CD14-positive monocyte (primary cell): ENCODE measurements at places on chromosomes 7 and 10. TPM values are rescaled to one million over a fixed set of nuclear protein-coding genes. Genes with fewer than 3 reads are reported as not detected.
A peak's percentile ranks its signal among the peaks of the same experiment; 100 is the strongest.

DNA sequence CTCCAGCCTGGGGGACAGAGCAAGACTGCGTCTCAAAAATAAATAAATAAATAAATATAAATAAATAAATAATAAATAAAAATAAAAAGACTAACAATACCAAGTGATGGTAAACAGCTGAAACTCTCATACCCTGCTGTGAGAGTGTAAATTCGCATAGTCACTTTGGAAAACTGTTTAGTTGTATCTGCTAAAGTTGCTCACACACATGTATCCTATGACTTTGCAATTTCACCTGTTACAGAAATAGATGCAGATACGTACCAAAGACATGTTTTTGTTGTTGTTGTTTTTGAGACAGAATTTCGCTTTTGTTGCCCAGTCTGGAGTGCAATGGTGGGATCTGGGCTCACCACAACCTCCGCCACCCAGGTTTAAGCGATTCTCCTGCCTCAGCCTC, 135.7 kb downstream of the IDE start:
- DNase-seq, result no peak
- H3K4me1 ChIP-seq, result no peaks in the 10 kb centered on the region
- no peaks in the 10 kb centered on the region for H3K27me3 ChIP-seq
- H3K27ac ChIP-seq, result no peak overlapping the region
- H3K4me3 ChIP-seq, result no peak overlapping the region
- no peaks in the 10 kb centered on the region for H3K36me3 ChIP-seq

DNA sequence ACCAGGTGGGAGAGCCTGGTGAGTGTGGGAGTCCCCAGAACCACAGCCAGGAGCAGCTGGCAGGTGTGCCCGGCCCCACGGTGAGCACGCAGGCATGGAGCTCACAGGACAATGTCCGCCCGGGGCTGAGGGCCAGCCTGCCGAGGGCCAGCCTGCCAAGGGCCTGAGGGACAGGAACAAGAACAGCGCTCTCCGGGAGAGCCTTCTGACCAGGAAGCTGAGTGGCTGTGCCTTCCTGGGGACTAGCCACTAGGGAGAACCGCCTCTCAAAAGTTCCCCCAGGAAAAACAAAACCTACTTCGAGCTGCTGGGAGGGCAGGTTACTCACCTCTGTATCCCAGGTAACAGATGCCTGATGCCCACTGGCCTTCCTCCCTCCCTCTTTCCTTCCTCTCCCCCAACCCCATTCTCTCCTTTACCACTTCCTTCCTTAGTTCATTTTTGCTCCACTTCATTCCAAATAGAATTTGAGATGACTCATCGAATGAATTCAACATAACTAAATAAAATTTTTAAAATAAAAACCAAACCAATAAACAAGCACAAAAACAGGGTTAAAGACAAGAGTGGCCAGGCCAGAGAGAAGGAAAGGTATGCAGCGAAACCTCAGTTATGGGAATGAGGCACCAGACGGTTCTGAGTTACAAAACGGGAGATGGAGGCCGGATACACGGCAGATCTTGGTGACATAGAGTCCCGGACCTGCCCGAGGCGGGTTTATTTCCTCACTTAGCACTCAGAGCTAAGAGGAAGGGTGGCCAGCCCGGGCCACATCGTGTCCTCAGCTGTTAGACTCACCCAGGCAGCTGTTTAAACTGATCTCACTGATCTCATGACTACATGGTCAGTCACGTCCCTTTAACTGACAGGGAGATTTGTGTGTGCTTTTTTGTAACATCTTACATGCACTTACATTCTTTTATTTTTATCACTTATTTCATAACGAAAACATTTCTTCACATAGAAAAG, 128.5 kb downstream of the TNS3 start:
- H3K27me3 ChIP-seq, result no peaks in the 10 kb centered on the region
- H3K4me1 ChIP-seq, result peaks cover 17% of the 10 kb centered on the region
- peak; percentile 73 for DNase-seq

GRCh38 chr10:96890172-96890513, 58.0 kb downstream of the LCOR start:
- DNase-seq, result peak; percentile 41
- no peak overlapping the region for H3K4me3 ChIP-seq
- peak overlapping the region; percentile 65 for H3K27ac ChIP-seq
- H3K27me3 ChIP-seq, result no peaks in the 10 kb centered on the region

The SYCE1 gene
- not detected for polyA plus RNA-seq

GRCh38 chr10:124004663-124005004, 88.8 kb downstream of the CHST15 start:
- peaks cover 74% of the 10 kb centered on the region for H3K36me3 ChIP-seq
- H3K4me1 ChIP-seq, result peaks cover 21% of the 10 kb centered on the region

DNA sequence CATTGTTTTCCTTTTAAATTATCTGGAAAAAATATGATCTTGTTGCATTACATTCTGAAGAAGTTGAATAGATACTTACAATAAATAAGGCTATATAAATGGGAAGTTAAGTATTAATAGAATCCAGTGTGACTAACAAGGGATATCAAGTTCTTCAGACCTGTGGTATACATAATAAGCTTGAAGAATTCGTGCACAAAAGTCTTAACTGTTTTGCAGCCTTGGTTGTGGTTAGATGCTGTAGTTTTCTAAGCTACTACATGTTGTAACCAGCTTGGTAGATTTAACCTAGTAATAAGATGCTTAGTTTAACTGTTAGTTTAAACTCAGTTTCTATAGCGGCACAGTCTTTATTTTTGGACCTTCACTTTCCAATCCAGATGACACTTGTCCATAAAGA, 106.2 kb upstream of the GLCCI1 start:
- no peaks in the 10 kb centered on the region for H3K27me3 ChIP-seq
- H3K4me3 ChIP-seq, result no peak overlapping the region
- no peak for DNase-seq
- no peak overlapping the region for H3K27ac ChIP-seq
- H3K36me3 ChIP-seq, result no peaks in the 10 kb centered on the region

GRCh38 chr10:112448888-112449287, 1.9 kb downstream of the VTI1A start:
- no peak overlapping the region for H3K4me3 ChIP-seq
- H3K27ac ChIP-seq, result no peak overlapping the region
- H3K36me3 ChIP-seq, result peaks cover 10% of the 10 kb centered on the region
- DNase-seq, result peak; percentile 28

- H3K4me3 ChIP-seq, result no peak overlapping the region
- no peak overlapping the region for H3K27ac ChIP-seq
- H3K27me3 ChIP-seq, result no peaks in the 10 kb centered on the region
- no peak for DNase-seq
Observed at GRCh38 chr10:29479081-29479925, 155.5 kb downstream of the SVIL start.
